ENCODE measurements at places on chromosomes 2 and 18.

GRCh38 chr2:144619760-144620159 lies 99.8 kb upstream of the ZEB2 start:
- no peak for DNase-seq

- no peak for DNase-seq
Measured at GRCh38 chr18:3703732-3704176, 253.8 kb downstream of the TGIF1 start.

GRCh38 chr18:30081122-30081521 lies 961.4 kb downstream of the DSC3 start:
- DNase-seq = no peak

DNA sequence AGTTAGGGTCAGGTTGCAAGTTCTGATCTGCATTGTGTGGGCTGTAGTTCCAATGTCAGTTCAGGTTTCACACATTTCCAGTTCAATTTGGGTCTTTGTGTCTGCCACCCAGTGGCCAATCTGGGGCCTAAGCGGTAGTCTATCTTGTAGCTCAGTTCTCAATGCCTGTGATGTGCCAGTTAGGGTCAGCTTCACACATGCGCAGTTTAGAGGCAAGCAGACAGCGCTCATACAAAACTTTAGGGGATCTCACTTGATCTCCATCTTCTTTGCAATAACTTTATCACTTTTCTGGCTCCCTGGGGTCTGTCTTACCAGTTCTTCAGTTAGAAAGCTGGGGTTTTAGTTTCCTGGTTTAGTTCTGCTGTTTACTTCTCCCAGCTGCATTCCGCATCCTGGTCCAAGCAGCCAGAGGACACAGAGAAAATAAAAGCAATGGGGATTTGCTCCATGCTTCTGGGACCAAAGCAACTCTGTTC lies 11.0 kb upstream of the ZNF24 start:
- DNase-seq = peak; percentile 31

GRCh38 chr2:22942441-22942840 lies 442.5 kb upstream of the KLHL29 start:
- DNase-seq = no peak

- no peak for DNase-seq
Measured at GRCh38 chr2:38217401-38218188, 141.6 kb upstream of the CYP1B1 start.

DNA sequence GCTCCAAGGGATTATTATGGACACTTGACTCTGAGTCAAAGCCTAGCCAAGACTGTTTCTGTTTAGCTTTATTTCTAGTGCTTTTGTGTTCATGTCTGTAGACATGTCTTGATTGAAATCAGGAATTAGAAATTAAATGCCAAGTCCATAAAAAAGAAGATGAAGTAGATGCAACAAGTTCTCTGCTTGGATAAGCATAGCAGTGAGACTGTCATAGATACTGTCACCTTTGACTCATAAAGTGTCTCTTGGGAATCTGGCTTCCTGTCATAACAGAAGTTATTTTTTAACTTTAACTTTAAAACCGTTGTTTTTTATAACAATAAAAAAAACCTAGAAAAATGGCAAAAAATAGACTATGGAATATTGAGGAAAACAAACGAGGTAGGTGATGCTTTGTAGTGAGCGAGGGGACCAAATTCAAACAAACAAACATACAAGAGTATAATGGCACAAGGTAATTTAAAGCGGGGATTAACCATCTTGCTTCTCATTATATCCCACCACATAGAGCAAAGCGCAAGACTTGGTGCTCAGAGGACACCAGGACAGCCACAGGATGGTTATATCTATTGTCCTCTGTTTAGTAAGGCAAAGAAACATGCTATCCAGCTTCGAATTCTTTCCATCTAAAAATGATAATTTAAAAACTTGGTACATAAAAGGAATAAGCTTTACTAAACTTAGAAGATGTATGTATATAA lies 64.6 kb downstream of the CD226 start:
- no peak for DNase-seq

DNA sequence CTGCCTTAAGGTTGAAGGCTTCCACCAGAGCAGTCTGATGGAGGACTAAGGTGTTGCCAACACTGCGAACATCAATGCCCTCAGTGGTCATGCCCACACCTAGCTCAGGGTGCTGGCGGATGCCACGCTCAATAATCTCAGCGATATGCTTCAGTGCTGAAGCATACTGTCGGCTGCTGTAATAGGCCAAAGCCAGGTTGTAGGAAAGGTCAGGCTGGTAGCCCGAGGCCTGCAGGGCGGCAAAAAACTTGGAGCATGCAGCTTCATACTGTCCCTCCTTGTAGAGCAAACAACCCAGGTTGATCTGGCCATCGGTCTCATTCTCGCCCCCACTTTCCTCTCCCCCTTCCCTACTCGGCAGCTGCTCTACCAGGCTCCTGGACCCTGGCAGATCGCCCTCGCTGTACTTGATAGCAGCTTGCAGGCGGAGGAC lies 159.4 kb downstream of the AGPS start:
- DNase-seq = no peak

DNA sequence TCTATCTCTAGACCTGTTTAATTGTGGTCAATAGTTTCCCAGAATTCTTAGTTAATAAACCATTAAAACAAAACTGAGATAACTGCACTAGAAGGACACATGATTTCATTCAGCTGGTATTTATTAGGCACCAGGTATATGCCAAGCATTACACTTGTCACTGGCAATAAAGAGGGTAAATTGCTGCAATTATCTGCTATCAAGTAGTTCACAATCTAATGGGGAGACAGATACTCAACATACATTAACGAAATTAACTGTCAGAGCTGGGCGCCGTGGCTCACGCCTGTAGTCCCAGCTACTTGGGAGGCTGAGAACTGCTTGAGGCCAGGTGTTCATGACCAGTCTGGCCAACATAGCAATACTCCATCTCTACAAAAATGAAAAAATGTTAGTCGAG lies 71.7 kb upstream of the WIPF1 start:
- DNase-seq = no peak

- no peak for DNase-seq
Measured at GRCh38 chr2:52970642-52971041, 797.0 kb upstream of the CHAC2 start.

DNA sequence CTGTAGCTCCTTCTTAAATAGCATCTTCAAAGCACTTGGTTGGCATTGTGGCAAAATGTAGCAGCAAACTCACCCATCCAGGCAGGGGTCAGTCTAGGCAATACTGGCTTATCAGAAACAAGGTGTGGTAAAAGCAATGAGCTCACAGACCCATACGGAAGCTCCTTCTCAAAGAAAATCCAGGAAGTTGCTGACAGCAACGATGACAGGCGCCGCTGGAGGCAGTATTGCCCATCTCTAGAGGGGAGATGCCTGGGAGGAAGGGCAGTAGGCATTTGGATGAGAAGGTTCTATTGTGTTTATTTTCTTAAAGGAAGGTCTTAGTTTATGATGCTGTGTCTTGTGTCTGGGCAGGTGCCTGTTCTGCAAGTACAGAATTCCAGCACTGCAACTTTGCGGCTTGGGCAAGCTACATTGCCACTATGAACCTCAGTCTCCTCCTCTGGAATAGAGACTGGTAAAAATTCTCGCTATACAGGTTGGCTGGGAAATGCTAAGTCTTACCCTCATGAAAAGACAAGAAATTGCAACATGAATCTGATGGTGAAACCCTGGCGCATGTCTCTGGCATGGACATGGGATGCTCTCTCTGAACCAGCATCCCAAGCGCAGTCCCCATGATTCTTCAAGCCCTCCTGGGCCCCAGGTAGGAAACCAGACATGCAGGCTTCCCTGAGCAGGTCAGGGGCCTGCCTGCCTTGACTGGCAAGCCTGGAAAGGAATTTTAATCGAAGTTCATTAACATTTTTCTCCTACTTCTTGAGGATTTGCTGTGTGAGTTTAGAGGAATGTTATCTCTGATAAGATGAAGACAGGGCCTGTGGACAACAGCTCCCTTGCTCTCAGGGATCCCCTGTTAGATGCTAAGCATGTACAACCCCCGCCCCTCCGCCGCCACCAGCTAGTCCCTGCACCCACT lies 156.0 kb downstream of the TFCP2L1 start:
- DNase-seq = no peak

DNA sequence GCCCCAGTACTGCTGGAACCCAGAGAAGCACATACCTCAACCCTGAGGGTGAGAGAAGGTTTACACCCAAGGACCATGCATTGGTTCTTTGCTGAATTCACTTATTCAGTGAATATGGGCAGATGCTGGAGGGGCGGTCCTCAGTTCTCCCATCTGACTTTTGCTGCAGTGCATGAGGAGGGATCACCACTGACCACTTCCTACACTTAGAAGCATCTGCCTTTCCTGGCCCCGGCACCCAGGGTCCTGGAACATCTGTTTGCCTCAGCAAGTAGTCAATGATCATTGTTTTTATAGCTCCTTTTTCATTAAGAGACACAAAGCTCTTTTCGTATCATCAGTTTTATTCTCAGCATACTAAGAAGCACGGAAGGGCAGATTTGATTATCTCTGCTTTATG lies 211.4 kb downstream of the SH3RF3 start:
- no peak for DNase-seq

GRCh38 chr2:213057977-213058376 lies 93.4 kb downstream of the IKZF2 start:
- no peak for DNase-seq

DNA sequence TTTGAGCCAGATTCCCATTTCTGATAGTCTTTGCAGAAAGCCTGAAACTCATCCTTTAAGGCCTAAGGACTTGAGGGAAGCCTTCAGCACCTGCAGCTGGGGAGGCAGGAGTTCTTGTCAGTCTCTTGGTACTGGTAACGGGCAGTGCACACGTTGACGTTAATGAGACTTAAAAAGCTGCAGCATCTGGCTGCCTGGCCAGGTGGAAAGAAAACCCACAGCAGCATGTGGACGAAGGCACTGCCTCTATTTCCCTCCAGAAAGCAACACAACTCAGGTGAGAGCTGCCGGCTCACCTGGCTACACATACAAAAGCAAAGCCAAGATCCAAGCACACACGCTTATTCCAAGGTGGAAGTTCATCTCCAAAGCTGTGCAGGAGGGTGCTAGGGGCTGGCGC lies 178.8 kb downstream of the ANAPC1 start:
- no peak for DNase-seq

- no peak for DNase-seq
Measured at GRCh38 chr2:180006231-180006630, 866 bp downstream of the CWC22 start.

- no peak for DNase-seq
Measured at GRCh38 chr18:3594760-3595368, 144.9 kb downstream of the TGIF1 start.

- DNase-seq = no peak
Measured at GRCh38 chr2:172740856-172741255, 5.2 kb downstream of the RAPGEF4 start.

DNA sequence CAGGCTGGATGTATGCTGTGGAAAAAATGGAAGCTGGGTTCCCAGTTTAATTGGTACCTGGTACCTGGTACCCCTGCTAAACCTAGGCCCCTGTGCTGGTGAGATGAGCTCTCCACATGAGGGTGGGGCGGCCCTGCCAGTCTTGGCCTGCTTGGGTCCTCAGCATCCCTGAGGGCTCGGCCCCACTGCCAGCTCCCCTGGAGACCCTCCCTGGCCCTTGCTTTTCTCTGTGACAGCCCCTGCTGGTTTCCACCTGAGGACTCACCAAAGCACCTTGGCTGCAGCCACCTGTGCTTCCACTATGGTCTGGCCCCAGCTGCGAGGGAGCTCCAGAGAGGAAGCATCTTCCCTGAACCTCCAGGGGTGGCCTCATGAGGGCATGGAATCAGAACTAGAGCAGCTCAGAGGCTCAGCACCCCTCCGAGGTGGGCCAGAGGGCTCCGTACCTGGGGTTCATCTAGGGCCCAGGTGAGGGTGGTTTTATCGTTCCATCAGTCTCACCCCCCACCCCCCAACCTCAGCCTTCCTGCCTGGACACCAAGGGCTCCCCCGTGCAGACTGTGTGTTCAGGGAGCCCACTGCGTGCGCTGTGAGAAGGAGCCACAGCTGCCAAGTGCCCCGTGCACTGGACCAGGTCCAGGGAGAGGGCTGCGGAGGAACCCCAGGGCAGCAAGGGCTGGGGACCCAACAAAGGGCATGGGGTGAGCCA lies 23.7 kb upstream of the HDAC4 start:
- no peak for DNase-seq

GRCh38 chr2:15694589-15694986 lies 102.9 kb downstream of the DDX1 start:
- no peak for DNase-seq

DNA sequence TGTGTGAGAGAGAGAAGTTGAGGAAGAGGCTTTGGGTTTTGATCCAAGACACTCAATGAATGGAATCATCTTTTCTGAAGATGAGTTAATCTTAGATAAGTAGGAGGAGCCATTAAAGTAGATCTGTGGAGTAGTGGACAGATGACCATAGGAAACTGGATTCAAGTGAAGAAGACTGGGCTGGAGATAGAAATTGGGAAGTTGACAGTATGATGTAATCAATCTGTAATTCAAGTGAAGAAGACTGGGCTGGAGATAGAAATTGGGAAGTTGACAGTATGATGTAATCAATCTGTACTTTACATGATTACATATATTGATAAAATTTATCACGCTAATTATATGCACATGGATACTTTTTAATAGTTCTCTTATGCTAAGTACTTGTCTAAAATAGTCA lies 92.8 kb downstream of the PHLPP1 start:
- no peak for DNase-seq

DNA sequence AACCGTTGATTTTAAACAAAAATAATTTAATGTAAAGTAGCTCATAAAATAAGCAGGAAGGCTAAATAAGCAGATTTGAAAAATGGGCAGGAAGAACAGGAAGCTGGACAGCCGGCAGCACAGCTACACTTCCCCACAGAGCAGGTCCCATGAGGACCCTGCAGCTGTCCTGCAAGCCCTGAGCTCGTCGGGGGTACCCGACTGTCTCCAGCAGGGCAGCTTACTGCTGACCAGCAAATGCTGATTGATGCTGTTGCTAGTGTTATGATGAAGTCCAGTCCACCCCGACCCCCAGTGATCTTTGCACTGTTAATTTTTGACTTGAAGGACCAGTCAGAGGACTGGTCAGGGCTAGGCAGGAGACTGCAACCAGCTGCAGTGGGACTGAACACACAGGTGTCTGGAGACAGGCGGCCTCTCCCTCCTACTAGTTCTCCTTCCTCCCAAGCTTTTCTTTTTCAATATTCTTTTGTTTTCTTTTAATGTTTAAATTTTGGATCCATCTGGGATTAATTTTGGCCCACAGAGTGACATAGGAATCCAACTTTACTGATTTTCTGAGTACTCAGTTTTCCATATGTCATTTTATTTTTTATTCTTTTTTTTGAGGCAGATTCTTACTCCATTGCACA lies 27.7 kb downstream of the POLE4 start:
- DNase-seq = no peak

GRCh38 chr2:129896226-129897100 lies 83.0 kb upstream of the RAB6C start:
- no peak for DNase-seq

GRCh38 chr2:136324966-136325365 lies 207.0 kb upstream of the CXCR4 start:
- no peak for DNase-seq

DNA sequence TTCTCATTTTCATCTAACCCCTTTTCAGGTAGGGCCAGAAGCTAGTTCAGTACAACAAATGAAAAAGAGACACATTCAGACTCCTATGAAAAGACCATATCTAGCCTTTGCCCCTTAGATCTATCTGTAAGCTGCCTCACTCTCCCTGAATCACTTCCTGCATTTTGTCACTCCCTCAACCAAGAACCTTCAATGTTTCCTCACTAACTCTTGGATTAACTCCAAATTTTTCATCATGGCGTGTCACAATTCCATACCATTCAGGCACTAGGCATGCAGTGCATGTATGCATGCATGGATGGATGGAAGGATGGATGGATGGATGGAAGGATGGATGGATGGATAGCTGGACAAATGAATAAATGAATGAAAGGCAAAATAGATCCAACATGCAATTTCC lies 356.9 kb downstream of the TNS1 start:
- no peak for DNase-seq

GRCh38 chr2:188028739-188029138 lies 262.9 kb upstream of the GULP1 start:
- no peak for DNase-seq
